ENCODE measurements at places on chromosomes 6 and 20.
A peak's percentile ranks its signal among the peaks of the same experiment; 100 is the strongest.

DNA sequence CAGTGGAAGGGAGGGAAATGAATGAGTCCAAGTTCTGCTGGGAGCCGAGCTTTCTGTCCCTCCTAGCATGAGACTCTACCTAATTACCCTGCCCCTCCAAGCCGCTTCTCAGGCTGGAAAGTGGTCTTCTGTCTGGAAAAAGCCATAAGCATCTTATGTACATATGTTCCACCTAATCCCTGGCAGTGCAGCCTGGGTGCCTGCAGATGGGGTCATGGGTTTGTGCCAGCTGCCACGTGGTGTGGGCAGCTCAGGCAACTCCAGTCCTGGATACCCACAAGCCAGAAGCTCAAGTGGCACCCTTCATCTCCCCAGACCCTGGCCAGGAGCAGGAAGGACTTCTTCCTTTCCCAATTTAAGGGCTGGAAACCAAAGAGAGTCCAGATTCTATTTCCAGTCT, 253.1 kb downstream of the LY86 start:
- H3K27me3 ChIP-seq: peaks cover 14% of the 10 kb centered on the region
- no peak for DNase-seq
- no peaks in the 10 kb centered on the region for H3K4me1 ChIP-seq
- H3K4me3 ChIP-seq: no peak overlapping the region

DNA sequence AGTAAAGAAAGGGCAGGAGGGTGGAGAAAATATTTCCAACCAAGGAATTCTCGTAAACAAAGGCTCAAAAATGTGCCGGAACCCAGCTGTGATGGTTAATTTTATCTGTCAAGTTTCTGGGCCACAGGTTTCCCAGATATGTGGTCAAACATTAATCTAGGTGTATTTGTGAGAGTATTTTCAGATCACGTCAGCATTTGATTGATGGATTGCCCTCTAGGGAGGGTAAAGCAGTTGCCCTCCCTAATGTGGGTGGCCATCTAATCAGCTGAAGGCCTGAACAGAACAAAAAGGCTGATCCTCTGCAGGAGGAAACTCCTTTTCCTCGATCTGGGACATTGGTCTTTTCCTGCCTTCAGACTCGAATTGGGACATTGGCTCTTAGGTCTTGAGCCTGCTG, 298.7 kb upstream of the TCF21 start:
- no peaks in the 10 kb centered on the region for H3K36me3 ChIP-seq
- H3K27ac ChIP-seq: no peak overlapping the region
- no peak overlapping the region for H3K4me3 ChIP-seq
- peaks cover 32% of the 10 kb centered on the region for H3K4me1 ChIP-seq
- no peaks in the 10 kb centered on the region for H3K27me3 ChIP-seq
- no peak for DNase-seq

DNA sequence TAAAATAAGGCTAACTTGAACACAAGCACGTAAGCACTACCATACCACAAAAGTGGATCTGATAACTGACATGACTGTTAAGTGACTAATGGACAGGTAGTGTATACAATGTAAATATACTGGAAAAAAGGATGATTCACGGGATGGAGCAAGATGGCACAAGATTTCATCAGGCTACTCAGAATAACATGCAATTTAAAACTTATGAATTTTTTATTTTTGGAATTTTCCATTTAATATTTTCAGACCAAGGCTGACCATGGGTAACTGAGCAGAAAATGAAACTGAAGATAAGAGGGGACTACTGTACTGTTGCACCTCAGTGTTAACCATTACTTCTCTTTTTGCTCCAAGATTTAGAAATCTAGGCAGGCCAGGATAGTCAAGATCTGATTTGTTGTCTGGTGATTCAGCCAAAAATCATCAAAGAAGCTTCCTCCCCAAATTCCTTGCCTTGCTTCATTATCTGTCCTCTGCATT, 45.4 kb downstream of the TPBG start:
- DNase-seq: no peak
- peak overlapping the region; percentile 51 for H3K27ac ChIP-seq
- H3K4me3 ChIP-seq: no peak overlapping the region
- no peaks in the 10 kb centered on the region for H3K36me3 ChIP-seq
- peaks cover 23% of the 10 kb centered on the region for H3K4me1 ChIP-seq
- H3K27me3 ChIP-seq: no peaks in the 10 kb centered on the region

DNA sequence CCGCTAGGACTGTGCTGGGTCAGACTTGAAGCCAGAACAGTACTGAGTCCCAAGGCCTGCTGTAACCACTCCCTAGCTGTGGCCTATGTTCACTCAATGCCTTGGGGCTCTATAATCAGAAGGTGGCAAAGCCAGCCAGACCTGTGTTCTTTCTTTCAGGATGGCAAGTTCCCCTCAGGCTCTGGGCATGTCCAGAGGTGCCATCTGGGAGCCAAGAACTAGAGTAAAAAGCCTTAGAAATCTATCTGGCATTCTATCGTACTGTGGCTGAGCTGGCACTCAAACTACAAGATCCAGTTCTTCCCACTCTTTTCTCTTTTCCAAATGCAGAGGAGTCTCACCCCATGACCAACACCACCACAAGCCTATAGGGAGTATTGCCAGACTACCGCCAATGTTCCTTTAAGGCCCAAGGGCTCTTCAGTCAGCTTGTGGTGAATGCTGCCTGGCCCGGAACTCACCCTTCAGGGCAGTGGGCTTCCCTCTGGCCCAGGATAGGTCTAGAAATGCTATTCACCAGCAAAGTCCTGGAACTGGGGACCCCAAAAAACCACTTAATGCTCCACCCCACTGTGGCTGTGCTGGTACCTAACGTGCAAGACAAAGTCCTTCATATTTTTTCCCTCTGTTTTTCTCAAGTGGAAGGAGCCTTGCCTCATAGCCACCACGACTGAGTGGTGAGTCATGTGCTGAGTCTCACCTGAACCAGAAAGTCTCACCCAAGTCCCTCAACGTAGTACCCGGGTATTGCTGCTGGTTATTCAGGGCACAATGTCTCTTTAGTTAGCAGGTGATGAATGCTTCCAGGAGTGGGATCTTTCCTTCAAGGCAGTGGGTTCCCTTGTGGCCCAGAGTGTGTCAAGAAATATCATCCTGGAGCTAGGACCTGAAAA, 8.6 kb upstream of the SIRPB2 start:
- H3K27me3 ChIP-seq: peaks cover 34% of the 10 kb centered on the region
- H3K4me1 ChIP-seq: no peaks in the 10 kb centered on the region
- no peak overlapping the region for H3K27ac ChIP-seq

GRCh38 chr20:8050157-8050837, 30.7 kb upstream of the TMX4 start:
- no peak for DNase-seq
- H3K27me3 ChIP-seq: no peaks in the 10 kb centered on the region
- no peak overlapping the region for H3K27ac ChIP-seq
- H3K36me3 ChIP-seq: no peaks in the 10 kb centered on the region
- H3K4me1 ChIP-seq: no peaks in the 10 kb centered on the region
- H3K4me3 ChIP-seq: no peak overlapping the region

- no peak overlapping the region for H3K27ac ChIP-seq
- DNase-seq: peak; percentile 26
- H3K4me3 ChIP-seq: no peak overlapping the region
- H3K4me1 ChIP-seq: no peaks in the 10 kb centered on the region
- no peaks in the 10 kb centered on the region for H3K27me3 ChIP-seq
- H3K36me3 ChIP-seq: no peaks in the 10 kb centered on the region
Measured at GRCh38 chr6:169861431-169862042, 110.1 kb downstream of the ERMARD start.

DNA sequence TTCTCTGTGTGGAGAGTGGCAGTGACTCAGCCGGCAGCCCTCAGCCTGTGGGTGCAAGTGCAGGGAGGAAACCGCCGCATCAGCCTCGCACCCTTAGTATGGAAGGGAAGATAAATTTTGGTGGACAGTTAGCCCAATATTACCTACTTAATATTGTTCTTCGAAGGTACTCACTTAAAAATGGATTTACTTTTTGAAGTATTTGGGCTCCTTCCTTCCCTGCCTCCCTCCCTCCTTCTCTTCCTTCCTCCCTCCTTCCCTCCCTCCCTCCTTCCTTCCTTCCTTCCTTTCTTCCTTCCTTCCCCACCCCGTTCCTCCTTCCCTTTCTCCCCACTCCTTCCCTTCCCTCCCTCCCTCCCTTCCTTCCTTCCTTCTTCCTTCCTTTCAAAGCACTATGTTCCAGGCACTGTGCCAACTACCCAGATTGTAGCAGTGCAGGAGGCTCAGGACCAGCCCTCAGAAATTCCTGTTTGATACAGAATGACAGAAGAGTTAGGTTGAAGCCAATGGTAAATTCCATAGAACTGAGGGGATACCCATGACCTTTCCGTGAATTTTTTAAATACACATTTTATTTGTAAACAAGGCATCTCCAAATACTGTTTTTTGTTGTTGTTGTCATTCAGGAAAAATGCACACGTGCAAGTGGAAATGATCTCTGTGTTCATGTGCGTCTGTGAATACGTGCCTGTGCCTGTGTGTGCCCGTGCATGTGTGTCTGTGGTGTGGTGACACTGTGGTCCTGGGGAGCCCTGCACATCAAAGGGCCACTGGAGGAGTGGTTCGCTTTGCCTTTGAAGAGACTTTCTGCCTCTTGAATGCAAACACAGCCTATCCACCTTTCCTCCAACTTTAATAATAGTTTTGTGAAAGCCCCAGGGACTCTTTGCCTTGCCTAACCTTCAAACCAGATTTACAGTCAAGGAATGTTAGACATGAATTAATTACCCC, 141.7 kb downstream of the EDN3 start:
- no peaks in the 10 kb centered on the region for H3K4me1 ChIP-seq
- H3K36me3 ChIP-seq: no peaks in the 10 kb centered on the region
- no peak overlapping the region for H3K27ac ChIP-seq
- no peak for DNase-seq
- no peaks in the 10 kb centered on the region for H3K27me3 ChIP-seq

DNA sequence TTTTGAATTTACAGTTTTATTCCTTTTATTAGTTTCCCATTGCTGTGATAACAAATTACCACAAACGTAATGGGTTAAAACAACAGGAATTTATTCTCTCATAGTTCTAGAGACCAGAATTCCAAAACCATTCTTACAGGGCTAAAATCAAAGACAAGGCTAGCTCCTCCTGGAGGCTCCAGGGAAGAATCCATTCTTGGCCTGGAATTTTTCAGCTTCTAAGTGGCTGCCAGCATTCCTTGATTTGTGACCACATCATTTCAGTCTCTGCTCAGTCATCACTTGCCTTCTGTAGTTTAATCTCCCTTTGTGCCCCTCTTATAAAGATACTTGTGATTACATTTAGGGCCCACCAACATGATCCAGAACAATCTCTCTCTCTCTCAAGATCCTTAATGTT, 897 bp upstream of the SEL1L2 start:
- no peaks in the 10 kb centered on the region for H3K4me1 ChIP-seq
- H3K27me3 ChIP-seq: no peaks in the 10 kb centered on the region
- DNase-seq: no peak
- no peak overlapping the region for H3K4me3 ChIP-seq
- H3K27ac ChIP-seq: no peak overlapping the region

- no peak overlapping the region for H3K27ac ChIP-seq
- no peak for DNase-seq
- H3K4me3 ChIP-seq: no peak overlapping the region
- no peaks in the 10 kb centered on the region for H3K4me1 ChIP-seq
Measured at GRCh38 chr6:38957426-38957825, 91.2 kb upstream of the GLP1R start.

GRCh38 chr6:111940801-111941200, 67.5 kb upstream of the FYN start:
- no peaks in the 10 kb centered on the region for H3K36me3 ChIP-seq
- no peak overlapping the region for H3K4me3 ChIP-seq
- peaks cover 12% of the 10 kb centered on the region for H3K4me1 ChIP-seq
- DNase-seq: no peak
- H3K27me3 ChIP-seq: no peaks in the 10 kb centered on the region

DNA sequence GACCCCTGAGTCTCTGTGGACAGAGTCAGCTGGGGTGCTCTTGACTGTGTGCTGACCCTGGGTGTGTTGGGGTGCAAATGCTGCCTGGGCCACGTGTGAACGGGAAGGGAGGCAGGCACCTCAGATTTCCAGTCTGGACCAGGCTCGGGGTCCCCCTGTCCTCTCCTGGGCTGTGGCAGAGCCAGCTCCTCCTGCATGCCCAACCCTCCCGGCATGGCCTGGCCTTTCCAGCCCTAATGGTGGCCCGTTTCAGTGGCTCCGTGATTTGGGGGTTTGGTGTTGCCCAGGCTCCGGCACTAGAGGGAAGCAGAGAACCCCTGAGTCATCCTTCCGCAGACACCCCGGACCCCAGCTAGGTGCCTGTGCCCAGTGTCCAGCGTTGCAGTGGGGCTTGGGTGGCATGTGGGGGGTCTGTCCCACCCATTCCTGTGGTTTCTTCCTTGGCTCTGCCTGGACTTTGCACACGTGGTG, 9.1 kb downstream of the RBM38 start:
- H3K4me1 ChIP-seq: no peaks in the 10 kb centered on the region
- no peak overlapping the region for H3K27ac ChIP-seq
- DNase-seq: peak; percentile 84
- no peaks in the 10 kb centered on the region for H3K27me3 ChIP-seq
- no peaks in the 10 kb centered on the region for H3K36me3 ChIP-seq
- H3K4me3 ChIP-seq: no peak overlapping the region

DNA sequence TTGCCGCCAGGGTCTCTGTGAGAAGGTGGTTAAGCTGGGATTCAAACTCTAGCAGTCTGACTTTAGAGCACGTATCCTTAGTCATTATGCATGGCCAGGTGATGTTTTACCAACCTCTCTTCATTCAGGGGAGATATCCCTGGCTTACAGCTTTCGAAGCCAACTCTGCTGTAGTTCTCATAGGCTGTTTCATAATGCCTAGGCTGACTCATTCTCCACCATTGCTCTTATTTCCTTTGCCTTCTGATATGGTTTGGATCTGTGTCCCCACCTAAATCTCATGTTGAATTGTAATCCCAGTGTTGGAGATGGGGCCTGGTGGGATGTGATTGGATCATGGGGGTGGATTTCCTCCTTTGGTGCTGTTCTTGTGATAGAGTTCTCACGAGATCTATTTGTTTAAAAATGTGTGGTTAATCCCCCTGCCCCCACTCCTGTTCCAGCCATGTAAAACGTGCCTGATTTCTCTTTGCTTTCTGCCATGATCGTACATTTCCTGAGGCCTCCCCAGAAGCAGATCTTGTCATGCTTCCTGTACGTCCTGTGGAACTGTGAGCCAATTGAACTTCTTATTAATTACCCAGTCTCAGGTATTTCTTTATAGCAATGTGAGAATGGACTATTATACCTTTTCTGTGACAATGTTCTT, 94.6 kb upstream of the MAN1A1 start:
- no peaks in the 10 kb centered on the region for H3K27me3 ChIP-seq
- peak; percentile 64 for DNase-seq
- no peaks in the 10 kb centered on the region for H3K36me3 ChIP-seq
- peaks cover 27% of the 10 kb centered on the region for H3K4me1 ChIP-seq
